ENCODE measurements at places on chromosomes 2 and 18. TPM values are rescaled to one million over a fixed set of nuclear protein-coding genes. Genes with fewer than 3 reads are reported as not detected.

DNA sequence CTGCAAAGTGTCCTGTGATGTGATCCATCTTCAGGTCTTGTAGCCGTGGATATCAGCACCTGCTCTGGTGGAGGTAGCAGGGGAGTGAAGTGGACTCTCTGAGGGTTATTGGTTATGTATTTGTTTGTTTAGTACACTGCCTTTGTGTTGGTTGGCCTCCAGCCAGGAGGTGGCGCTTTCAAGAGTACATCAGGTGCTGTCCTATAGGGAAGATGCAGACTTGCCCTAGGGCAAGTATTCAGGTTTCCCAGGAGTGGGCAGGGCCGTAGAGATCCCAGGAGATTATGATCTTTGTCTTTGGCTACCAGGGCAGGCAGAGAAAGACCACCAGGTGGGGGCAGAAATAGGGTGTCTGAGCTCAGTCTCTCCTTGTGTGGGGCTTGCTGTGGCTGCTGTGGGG is 411.8 kb downstream of the SOX11 start:
- H3K36me3 ChIP-seq, result no peaks in the 10 kb centered on the region
- no peaks in the 10 kb centered on the region for H3K27me3 ChIP-seq
- no peaks in the 10 kb centered on the region for H3K4me1 ChIP-seq
- H3K27ac ChIP-seq, result no peak overlapping the region

DNA sequence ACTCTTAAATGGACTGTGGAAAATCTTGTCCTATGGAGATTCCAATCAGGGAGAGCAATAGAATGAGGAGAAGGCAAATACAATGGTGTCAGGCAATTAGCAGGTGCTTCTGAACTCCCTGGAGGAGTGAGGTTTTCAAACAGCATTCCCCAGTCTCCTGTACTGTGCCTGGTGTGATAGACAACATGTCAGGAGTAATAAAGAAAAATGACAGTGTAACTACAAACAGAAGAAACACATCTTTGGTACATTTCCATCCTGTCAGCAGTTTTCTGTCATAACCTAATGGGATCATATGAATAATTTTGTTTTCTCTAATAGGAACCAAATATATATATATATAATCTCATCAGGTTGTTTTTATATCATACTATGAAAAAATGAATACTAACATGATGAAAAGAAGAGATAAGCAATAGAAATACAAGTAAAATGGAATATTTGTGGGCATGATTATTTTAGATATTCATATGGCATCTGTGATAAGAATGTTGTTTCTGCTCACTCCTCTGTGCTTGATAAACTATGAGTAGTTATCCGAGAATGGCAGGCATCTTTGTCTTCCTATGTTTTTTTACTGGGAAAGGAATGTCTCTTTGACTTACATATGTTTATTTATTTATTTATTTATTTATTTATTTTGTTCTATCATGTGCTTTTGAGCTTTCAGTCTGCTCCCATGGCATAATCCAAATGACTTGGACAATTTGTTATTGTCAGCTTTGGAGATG is 441.7 kb downstream of the TXNL1 start:
- H3K4me3 ChIP-seq, result no peak overlapping the region
- peak; percentile 26 for DNase-seq
- H3K27ac ChIP-seq, result peak overlapping the region; percentile 36
- H3K27me3 ChIP-seq, result no peaks in the 10 kb centered on the region

- H3K27me3 ChIP-seq, result no peaks in the 10 kb centered on the region
- 0 out of 2 replicates have a peak, but pooled peaks cover 3% of the 10 kb centered on the region for H3K36me3 ChIP-seq
- H3K27ac ChIP-seq, result no peak overlapping the region
- no peak for DNase-seq
Measured at GRCh38 chr2:112833976-112834375, 2.6 kb downstream of the IL1B start.

GRCh38 chr2:40654346-40654745 is 202.5 kb upstream of the SLC8A1 start:
- no peak overlapping the region for H3K27ac ChIP-seq
- no peaks in the 10 kb centered on the region for H3K36me3 ChIP-seq
- 0 out of 2 replicates have a peak, but pooled peaks cover 3% of the 10 kb centered on the region for H3K27me3 ChIP-seq

Gene CFC1
- not detected for total RNA-seq

Gene GALNT3
- 2.2 TPM for total RNA-seq

Gene TUBB8B
- 3.9 TPM for total RNA-seq

Gene ADRA2B
- total RNA-seq, result not detected

Gene IL36A
- total RNA-seq, result not detected

Gene TGFA
- total RNA-seq, result 0.42 TPM
